Neural progenitor cell (in vitro differentiated cells): ENCODE measurements at places on chromosomes 2 and 18.

- H3K27ac ChIP-seq = no peak overlapping the region
- no peak for DNase-seq
- no peaks in the 10 kb centered on the region for H3K36me3 ChIP-seq
- no peaks in the 10 kb centered on the region for H3K27me3 ChIP-seq
Measured at GRCh38 chr2:111221701-111222100, 101.0 kb downstream of the BCL2L11 start.

- H3K27ac ChIP-seq = no peak overlapping the region
- H3K4me3 ChIP-seq = no peak overlapping the region
- no peaks in the 10 kb centered on the region for H3K27me3 ChIP-seq
- no peaks in the 10 kb centered on the region for H3K4me1 ChIP-seq
Measured at GRCh38 chr2:134623046-134623445, 95.8 kb downstream of the TMEM163 start.

- H3K4me3 ChIP-seq = no peak overlapping the region
- no peak for DNase-seq
- H3K36me3 ChIP-seq = peaks cover 49% of the 10 kb centered on the region
- no peaks in the 10 kb centered on the region for H3K27me3 ChIP-seq
- H3K27ac ChIP-seq = no peak overlapping the region
Measured at GRCh38 chr18:21453511-21453901, 147.0 kb downstream of the ESCO1 start.

DNA sequence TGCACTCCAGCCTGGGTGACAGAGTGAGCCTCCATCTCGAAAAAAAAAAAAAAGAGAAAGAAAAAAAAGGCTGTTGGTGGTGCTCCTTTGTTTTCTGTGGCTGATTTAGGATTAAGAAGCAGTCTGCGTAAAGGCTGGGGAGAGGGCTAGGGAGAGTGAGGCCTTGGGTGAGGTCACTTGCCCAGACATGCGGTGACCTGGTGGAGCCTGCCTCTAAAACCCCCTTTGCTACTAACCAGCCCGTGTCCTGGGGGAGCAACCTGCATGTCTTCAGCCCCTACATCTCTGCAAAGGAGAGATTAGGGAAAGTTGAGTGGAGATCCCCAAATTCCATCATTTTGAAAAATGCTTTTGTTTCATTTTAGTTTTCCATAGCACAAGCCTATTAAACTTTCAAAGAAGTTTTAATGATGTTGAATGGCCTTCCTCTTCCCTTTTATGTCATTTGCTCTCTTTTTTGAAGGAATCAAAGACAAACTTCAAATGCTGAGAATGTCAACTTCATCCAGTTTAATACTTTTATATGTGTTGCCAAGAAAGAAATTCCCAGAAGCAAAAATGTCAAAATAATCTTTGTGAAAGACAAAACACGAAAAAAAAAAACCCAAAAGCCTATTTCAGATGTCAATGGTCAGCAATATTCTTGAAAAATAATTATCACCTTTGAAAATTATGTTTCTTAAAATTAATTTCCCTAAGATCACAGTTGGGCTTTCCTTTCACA lies 38.9 kb upstream of the RALBP1 start:
- peak; percentile 66 for DNase-seq
- H3K36me3 ChIP-seq = no peaks in the 10 kb centered on the region
- no peaks in the 10 kb centered on the region for H3K27me3 ChIP-seq

GRCh38 chr2:135997380-135997779 lies 12.0 kb upstream of the DARS1 start:
- no peak overlapping the region for H3K4me3 ChIP-seq
- no peak overlapping the region for H3K27ac ChIP-seq
- H3K4me1 ChIP-seq = peaks cover 23% of the 10 kb centered on the region
- no peaks in the 10 kb centered on the region for H3K27me3 ChIP-seq
- peak; percentile 91 for DNase-seq
- H3K36me3 ChIP-seq = no peaks in the 10 kb centered on the region
